ENCODE measurements at places on chromosomes 7 and 10.
A peak's percentile ranks its signal among the peaks of the same experiment; 100 is the strongest.

DNA sequence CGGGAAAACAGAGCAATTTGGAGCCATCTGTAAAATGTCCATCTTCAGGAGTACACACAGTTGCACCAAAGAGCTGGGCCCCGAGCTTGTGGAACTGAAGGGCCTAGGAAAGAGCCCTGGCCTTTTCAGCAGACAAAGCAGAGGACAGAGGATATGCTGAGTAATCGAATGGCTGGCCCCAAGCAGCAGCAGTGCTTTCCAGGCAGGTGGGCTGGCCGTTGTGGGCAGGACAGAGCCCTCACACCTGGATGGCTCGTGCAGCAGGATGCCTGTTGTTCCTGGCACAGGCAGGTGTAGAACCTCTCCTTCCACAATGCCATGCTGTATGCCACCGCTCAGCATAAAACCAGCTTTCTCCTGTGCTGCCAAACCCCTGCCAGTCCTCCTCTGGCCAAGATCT, 32.5 kb upstream of the TNS3 start:
- no peak for DNase-seq

- DNase-seq = no peak
Measured at GRCh38 chr10:87705339-87705738, 45.7 kb downstream of the PAPSS2 start.

DNA sequence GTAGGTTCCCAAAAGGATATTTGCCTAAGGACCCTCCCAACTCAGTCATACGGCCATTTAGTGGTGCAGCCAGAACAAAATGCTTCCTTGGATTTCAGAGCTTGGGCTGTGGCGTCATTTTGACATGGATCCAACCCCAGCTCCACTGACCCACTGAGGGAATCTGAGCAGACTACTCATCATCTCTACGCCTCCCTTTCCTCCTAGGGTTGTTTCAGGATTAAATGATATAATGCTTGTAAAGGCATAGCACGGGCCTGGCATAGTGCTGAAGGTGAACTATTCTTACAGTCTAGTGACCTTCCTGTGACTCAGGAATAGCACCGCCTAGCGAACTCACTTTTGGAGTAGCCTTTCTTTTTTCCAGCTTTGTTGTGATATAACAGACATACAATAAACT, 70.3 kb upstream of the LOXL4 start:
- DNase-seq = no peak

GRCh38 chr7:51141451-51142003, 175.1 kb downstream of the COBL start:
- DNase-seq = peak; percentile 22

DNA sequence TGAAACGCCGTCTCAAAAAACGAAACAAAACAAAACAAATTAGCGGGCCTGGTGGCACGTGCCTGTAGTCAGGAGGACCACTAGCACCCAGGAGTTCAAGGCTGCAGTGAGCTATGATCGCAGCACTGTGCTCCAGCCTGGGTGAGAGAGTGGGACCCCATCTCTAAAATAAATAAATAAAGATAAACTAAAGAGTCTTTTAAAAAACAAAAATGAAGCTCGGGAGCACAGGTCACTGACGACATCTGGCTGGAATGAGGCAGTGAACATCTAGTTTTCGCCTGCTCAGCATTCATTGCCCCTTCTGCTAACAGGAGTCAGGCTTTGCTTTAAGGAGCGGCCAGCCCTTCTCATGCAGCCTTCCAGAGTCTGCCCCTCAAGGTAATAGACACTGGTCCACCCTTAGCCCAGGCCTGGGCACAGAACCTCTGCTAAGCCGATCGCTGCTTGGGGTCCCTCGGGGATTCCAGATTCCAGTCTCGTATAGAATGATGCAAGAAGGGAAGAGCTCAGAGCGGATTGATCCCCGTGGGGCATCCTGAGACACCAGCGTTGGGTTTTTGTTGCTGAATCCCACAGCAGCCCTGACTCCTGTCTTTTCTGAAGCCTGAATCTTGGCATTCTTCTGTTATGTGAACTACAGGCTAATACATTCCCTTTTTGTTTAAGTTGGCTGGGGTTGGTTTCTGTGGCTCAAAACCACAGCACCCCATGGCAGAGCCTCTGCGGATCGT, 14.2 kb upstream of the FOXK1 start:
- DNase-seq = no peak

DNA sequence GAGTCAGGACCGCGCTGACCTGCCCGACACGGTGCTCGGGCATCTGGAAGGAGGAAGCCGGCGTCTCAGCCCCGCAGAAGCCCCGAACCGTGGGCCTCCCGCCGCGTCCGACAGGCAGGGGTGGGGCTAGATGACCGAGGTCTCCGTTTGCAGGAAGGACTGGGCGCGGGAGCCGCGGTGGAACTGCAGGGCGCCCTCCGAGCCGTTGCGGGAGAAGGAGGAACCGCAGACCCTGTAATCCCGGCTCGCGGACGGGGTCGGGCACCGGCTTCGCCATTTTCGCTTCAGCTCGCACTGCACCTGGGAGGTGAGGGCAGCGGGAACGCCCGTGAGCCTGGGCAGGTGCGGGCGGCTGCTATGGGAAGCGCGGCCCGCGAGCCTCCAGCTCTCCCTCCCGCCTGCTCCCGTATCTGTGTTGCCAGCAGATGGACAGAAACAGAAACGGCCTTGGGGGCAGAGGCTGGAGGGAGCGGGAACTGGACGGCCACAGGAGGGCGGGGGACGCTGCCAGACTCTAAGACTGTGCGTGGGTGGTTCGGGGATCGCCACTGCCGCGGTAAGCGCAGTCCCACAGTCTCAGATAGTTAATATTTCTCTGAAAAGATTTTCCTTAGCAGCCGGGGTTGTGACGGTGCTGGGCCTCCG, 114.1 kb downstream of the VIPR2 start:
- DNase-seq = peak; percentile 69

GRCh38 chr7:48887500-48887899, 36.8 kb upstream of the CDC14C start:
- DNase-seq = no peak

GRCh38 chr7:114865564-114865963, 56.3 kb upstream of the MDFIC start:
- peak; percentile 59 for DNase-seq

GRCh38 chr10:1424648-1425047, 312.7 kb downstream of the ADARB2 start:
- DNase-seq = no peak

GRCh38 chr7:157830331-157830730, 493.5 kb downstream of the DNAJB6 start:
- DNase-seq = no peak

- DNase-seq = no peak
Measured at GRCh38 chr7:54680377-54681005, 78.5 kb downstream of the SEC61G start.

- no peak for DNase-seq
Measured at GRCh38 chr10:120530699-120531098, 73.7 kb downstream of the PLPP4 start.

- no peak for DNase-seq
Measured at GRCh38 chr10:72539137-72539536, 86.7 kb downstream of the MICU1 start.

DNA sequence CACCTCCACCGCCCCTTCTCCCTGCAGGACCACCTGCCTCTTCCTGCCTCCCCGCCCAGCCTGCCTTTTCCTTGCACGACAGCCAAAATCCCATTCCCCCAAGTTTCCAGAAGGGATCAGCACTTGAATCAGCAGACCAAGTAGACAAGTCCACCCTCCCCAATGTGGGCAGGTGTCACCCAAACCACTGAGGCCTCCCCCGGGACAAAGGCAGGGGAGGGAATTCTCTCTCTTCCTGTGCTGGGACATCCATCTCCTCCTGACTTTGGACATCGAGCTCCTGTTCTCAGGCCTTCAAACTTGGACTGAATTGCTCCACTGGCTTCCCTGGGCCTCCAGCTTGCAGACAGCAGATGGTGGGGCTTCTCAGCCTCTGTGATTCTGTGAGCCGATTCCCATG, 21.6 kb upstream of the PSMG3 start:
- DNase-seq = no peak

GRCh38 chr7:115332691-115333090, 410.8 kb downstream of the MDFIC start:
- DNase-seq = no peak

DNA sequence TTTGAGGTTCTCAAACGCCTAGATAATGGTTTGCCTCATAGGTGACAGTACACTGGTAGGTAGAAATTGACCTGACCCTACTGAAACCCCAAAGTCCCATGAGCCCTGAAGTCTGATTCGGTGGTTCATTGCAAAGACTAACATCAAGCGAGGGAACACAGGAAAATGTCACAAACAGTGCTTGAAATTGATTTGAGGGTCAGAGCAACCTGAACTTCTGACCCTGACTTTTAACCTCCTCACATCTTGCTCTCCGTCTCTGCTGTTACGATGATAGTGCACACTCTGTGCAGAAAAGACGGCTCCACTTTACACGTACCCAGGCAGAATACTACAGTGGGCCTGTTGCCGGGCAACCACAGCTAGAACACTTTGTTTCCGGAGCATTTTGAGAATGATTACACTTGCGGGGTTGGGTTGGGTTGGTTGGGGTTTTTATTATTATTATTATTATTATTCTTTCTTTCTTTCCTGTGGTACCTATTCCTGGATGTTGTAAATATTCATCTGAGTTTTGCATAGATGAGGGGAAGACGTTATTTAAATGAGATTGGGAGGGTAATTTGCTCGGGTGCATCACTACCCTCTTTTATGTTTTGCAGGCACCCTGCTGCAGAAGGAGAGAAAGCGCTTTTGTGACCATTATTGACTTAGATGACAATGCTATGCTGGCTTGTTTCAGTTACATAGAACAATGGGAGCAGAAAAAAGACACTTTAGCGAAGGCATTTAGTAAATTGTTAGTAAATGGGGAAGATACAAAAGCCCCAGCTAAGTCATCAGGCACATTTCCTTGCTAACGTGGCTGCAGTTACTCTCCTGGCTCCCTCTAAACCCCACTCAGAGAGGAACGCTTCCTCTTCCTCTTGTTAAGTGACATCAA, 438.1 kb upstream of the NRP1 start:
- peak; percentile 18 for DNase-seq

- DNase-seq = no peak
Measured at GRCh38 chr7:34133356-34133982, 228.1 kb downstream of the BMPER start.

- DNase-seq = no peak
Measured at GRCh38 chr10:69327463-69328379, 49.4 kb downstream of the HK1 start.

- no peak for DNase-seq
Measured at GRCh38 chr7:4159761-4160554, 522.1 kb upstream of the FOXK1 start.

- DNase-seq = no peak
Measured at GRCh38 chr7:44472843-44473242, 17.6 kb downstream of the NUDCD3 start.

DNA sequence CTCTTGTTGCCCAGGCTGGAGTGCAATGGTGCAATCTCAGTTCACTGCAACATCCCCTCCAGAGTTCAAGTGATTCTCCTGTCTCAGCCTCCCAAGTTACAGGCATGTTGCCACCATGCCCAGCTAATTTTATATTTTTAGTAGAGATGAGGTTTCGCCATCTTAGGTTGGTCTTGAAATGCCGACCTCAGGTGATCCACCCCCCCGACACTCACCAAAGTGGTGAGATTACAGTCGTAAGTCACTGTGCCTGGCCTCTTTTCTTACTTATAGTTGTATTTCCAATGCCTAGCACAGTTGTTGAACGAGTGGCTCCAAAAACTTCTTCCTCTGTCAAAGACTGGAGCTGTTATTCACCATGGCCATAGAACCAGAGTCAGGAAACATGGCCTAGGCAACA, 6.7 kb downstream of the RNF216 start:
- DNase-seq = no peak

DNA sequence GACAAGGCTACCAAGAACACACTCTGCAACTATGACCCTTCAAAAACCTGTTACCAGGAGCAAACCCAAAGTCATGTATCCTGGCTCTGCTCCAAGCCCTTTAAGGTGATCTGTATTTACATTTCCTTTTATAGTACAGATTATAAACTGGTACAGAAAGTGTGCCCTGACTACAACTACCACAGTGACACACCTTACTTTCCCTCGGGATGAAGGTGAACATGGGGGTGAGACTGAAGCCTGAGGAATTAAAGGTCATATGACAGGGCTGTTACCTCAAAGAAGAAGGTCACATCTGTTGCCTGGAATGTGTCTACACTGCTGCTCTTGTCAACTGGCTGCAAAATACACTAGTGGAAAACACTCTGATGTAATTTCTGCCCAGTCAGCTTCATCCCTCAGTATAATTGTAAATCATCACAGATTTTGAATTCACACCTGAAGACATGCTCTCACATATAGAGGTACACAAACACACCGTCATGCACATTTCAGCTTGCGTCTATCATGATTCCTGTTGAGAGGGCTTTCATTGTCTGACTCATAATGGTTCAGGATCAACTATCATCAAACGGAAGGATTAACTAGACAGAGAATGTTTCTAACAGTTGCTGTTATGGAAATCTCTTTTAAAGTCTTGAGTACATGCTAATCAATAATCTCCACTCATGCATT, 318.3 kb downstream of the NXPH1 start:
- no peak for DNase-seq

DNA sequence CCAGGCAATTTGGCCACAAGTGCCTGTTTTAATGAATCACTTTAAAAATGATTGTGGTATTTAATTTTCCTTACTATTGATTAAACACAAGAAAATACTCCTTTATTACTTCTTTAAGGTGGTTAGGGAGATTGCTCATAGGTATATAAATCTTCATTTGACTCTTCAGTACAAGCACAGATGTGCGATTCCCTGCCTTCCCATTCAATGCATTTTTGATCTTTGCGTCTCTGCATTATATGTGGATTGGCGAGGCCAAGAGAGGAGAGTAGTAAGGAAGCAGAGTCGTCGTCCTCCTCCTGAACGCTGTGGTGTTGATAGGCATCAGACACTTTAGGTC, 683.7 kb downstream of the LRMDA start:
- no peak for DNase-seq

- DNase-seq = no peak
Measured at GRCh38 chr10:44882166-44882720, 28.9 kb upstream of the TMEM72 start.

DNA sequence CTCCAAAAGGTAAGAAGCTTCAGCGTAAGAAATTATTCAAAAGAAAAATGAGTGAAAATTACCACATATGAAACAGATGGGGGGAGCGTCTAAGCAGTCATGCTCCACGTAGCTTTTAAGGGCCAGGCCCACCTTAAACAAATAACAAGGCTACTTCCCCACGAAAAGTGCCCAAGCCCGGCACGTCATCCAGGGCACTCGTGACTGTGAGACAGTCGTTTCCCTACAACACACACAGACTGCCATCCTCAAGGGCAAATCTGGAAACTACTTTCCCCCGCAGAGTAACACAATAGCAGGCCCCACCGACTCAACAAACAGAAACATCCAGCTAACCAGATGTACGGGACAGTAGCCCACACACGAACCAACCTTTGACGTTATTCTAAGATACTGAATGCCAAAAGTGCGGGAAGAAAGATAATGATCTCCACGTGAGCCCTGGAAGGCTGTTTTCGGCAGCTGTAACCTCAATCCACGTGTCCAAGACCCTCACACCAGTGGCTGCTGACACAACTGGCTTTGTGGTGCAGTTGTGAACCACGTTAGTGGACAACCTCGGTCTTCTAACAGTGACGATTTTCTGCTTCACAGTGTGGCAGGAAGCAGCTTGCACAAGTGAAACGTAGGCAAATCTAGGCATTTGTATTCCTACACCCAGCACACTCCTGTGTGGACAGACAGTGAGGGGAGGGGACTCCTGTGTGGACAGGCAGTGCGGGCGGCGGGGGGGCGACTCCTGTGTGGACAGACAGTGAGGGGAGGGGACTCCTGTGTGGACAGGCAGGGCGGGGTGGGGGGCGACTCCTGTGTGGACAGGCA, 251.7 kb downstream of the ZMYND11 start:
- no peak for DNase-seq
